Stimulated activated CD8-positive, alpha-beta memory T cell treated with anti-CD3 and anti-CD28 coated beads, Interleukin-7, amount 100 ng/mL, for 1 hour (primary cell): ENCODE measurements at places on chromosomes 3 and 15.

DNA sequence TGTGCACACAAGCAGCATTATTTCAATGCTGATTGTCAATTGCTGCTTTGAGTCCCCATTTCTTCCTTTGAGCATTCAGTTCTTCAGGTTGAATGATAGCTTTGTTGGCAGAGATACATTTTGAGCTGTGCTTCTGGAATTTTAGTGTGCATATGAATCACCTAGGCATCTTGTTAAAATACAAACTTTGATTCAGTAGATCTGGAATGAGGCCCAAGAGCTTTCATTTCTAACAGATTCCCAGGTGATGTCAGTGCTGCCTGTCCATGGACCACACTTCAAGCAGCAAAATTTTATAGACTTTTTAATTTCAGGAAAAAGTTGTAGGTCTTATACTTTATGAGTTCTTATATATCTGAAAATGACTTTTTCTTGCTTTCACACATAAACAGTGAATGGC is 131.1 kb downstream of the ADAMTSL3 start:
- DNase-seq, result no peak

GRCh38 chr3:27923349-27924068 is 201.4 kb upstream of the EOMES start:
- no peak for DNase-seq

DNA sequence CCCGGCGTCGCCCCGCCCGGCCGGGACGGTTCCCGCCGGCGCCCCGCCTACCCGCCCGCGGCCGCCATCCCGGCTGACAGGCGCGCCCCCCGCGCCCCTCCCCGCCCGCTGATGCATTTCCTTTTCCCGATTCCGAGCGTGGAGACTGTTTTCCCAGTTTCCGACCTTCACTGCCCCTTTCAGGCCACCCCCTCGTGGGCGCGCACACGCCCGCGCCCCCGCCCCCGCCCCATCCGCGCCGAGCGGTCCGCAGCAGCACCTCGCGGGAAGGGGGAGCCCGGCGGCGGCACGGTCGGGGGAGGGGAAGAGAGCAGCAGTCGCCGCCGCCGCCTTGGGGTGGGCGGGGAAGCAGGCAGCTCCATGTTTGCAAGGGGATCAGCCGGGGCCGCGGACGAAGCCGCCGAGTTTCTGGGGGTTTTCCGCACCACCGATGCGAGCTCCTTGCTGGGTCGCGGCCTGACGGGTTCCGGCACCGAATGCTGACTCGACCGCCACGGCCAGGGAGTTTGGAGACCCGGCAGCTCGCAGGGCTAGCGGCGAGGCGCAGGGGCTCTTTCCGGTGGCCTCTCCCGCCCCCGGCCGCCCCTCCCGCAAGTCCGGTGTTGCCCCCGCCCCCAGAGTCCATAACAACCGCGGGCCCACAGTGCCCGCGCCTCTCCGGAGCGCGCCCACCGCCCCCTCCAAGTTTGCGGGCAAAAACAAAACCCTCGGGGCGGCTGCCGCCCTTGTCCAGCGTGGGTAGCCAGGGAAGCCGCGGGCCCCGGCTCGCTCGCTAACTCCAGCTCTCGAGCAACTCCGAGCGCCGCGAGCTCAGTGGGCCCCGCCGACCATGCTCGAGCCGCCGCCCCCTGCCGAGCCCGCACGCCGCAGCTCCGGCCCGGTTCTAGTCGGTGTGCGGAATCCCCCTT is 3.2 kb upstream of the SIN3A start:
- DNase-seq, result peak; percentile 51

GRCh38 chr3:5162102-5162501 is 25.4 kb upstream of the EDEM1 start:
- DNase-seq, result no peak

DNA sequence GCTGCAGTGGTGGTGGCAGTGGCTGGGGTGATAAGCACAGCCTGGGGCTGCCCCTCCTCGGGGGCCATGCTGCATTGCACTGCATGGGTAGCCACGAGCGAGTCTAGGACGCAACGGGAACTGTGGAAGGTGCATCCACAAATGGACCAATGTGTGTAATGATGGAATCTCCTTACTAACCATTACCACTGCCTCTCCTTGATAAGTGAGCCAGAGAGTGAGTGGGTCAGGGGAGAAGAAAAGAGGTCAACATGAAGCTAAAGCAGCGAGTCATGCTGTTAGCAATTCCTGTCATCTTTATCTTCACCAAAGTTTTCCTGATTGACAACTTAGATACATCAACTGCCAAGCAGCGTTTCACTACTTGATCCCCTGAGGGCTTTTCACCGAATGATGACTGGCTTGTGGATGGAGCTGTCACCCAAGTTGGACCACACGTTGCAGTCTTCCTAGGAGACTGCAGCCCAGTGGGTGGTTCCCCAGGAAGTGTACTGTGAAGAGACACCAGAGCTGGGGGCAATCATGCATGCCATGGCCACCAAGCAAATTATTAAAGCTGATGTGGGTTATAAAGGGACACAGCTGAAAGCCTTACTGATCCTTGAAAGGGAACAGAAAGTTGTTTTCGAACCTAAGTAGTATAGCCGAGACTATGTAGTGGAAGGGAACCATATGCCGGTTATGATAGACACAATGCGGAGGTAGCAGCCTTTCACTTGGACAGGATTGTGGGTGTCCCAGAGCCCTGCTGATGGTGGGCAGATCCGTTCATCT is 20.6 kb downstream of the SAMD7 start:
- DNase-seq, result no peak

DNA sequence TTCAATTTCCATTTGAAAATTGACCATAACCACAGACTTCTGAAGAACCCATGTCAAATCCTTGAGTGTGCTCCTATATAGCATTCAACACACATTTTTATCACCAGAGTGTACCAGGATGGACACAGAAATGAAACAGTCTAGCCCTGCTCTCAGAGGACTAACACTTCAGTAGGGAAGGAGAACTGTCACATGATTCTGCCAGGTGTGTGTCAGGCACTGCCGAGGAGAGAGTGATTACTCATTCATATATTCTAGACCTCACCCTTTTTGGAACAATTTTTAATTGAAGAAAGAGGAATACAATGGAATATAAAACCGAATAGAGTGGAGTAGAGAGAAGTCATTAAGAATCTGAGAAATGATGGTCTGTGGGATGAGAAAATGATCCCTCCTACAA is 125.8 kb downstream of the ERC2 start:
- no peak for DNase-seq

GRCh38 chr15:75694241-75695182 is 18.1 kb downstream of the CSPG4 start:
- no peak for DNase-seq

- no peak for DNase-seq
Measured at GRCh38 chr3:153951276-153951675, 169.9 kb upstream of the ARHGEF26 start.

- no peak for DNase-seq
Measured at GRCh38 chr3:53312832-53313231, 34.5 kb downstream of the DCP1A start.

DNA sequence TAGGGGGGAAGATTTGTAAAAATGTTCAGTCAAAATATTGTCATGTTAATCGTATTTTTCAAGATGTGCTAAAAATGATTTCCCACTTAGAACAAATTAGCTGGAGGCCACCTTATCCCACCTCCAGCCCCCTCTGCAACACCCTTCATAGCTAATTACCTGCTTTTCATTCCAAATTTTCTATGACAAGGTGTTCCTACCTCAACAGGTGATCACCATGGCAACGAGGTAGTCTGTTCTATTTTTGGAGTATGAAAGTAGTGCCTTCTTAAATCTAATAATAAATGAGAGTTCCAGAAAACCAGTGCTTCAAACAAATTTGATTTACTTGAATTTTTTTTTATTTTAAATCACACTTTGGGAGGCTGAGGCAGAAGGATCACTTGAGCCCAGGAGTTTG is 149.8 kb downstream of the FNDC3B start:
- DNase-seq, result no peak

DNA sequence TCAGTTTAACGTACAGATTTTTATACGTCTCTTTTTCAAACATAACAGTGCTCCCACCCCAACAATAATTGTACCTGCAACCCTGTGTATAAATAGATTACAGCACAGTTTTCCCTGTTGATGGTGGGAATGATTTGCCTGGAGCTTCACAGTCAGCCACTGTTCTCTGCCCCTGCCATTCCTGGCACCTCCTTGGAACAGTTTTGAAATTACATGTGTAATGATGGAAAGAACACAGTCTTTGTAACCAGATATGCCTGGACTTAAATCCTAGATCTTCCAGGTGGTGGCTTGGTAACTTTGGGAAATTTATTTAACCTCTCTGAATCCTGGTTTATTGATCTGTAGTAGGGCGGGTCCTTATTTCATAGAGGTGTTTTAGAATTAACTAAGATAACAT is 27.0 kb downstream of the CRYBG3 start:
- no peak for DNase-seq

- DNase-seq, result no peak
Measured at GRCh38 chr3:56324473-56324872, 143.8 kb downstream of the ERC2 start.

DNA sequence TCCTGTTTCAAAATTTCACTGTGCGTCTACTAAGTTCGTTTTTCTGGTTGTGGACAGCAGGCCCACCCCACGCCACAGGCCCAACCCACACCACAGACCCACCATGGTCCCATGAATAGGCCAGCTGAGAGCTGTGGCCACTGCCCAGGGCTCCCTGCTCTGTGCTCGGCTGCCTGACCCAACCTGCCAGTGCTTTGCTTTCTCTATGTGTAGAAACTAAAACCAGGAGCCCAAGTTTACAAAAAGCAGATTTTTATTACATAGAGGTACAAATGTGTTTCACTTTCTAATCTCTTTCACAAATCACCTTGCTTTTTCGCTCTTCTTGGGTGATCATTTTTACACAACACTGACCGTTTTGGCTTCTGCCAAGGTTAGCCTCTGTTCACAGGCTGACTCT is 69.1 kb downstream of the HERC2 start:
- no peak for DNase-seq

DNA sequence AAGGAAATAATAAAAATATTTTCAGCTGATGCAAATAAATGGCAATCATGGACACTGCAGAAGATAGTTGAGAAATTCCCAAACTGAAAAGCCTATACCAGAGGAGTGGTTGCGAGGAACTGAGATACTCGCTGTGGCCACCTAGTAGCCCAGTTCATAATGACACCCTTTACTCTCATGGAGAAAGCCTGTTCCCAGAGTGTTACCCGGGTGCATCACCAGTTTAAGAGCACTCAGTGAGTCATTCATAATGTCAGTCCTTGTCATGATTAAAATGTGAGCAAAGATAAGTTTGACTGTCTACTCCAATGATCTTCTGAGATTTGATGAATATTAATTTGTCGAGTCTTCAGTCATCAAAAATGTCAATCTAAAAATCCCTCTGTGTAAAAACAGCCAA is 138.4 kb upstream of the LRRC3B start:
- no peak for DNase-seq
